ENCODE measurements at places on chromosomes 1 and 21. TPM values are rescaled to one million over a fixed set of nuclear protein-coding genes. Genes with fewer than 3 reads are reported as not detected.

OR2L3 gene
- total RNA-seq, result not detected

ANXA9 gene
- 18.5 TPM for total RNA-seq

- DNase-seq, result peak; percentile 97
These were observed at the start of the genes C1orf122 and YRDC for GRCh38 chr1:37807555-37808368. Gene C1orf122 (plus strand): TSS chr1:37807790. CDS start chr1:37808405, 615 bp downstream. Gene YRDC (minus strand): TSS chr1:37808208. CDS start chr1:37808180, 28 bp downstream.

DNA sequence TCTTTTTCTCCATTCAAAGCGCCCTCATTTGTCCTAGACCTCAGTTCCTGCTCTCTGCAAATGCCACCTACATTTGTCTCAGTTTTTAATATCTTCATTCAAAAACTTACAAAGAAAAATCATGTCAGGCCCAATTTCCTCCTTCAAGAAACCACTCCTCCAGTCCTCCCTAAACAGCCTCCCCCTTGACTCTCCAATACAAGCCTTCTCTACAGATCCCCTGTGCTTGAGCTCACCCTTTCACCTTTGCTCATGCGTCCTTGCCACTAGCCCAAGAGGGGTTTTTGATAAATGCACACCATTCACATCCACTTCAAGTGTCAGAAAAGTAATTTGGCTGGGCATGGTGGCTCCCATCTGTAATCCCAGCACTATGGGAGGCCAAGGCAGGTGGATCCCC lies 140.6 kb downstream of the RERE start:
- no peak for DNase-seq

GRCh38 chr1:209433649-209434031 lies 149.9 kb upstream of the CAMK1G start:
- DNase-seq, result no peak

GRCh38 chr1:7046314-7046713 lies 261.1 kb downstream of the CAMTA1 start:
- no peak for DNase-seq
